CD4-positive, alpha-beta T cell treated with Interferon alpha-2 for 1 hour (primary cell): ENCODE measurements at places on chromosomes 16 and 17.

- DNase-seq = no peak
Observed at GRCh38 chr16:80656711-80657150, 115.9 kb downstream of the DYNLRB2 start.

DNA sequence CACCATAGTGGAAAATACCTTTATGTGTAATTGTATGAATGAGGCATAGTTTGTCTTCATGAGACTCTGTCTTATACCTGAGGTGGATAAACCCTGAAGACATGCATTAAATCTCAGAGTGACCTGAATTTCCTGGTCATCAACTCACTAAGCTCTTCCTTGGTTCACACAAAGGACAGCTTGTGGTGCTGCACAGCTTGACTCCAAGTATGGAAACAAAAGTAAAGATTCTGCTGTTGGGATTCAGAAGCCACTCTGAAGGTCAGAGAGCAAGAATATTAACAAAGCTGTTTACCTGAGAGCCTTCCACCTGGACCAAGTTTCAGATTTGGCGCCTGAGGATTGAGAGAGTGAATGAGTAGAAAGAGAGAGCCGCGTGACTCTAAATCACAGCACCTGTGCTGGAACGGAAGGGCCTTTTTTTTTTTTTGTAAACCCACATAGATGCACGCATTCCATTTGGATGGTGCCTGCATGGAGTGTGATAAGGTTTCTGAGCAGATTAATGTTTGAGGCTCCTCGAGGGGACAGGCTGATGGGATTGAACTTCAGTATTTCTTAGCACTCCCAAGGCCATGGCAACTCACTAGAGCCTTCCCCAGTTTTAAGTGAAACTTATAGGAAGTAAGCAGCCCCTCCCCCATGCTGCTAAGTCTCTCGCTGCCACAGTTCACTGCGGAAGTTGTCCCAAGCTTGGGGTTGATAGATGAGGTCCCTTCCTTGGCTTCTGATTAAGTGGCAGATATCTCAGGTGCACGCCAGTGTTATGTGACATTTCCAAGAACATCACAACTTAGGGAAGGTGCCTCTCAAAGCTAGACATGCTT lies 28.7 kb downstream of the CALB2 start:
- no peak for DNase-seq

GRCh38 chr16:11450136-11450535 lies 104.9 kb downstream of the RMI2 start:
- no peak for DNase-seq

DNA sequence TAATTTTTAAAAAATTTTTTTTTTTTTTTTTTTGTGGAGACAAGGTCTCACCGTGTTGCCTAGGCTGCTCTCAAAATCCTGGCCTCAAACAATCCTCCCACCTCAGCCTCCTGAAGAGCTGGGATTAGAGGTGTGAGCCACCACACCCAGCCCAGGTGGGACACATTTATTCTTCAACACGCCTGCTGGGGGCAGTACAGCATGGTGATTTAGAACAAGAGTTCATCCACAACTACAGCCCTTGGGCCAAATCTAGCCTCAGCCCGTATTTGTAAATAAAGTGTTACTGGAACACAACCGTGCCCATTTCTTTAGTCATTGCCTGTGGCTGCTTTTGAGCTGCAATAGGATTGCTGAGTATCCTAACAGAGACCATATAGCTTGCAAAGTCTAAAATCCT lies 92.8 kb downstream of the KATNIP start:
- no peak for DNase-seq

GRCh38 chr16:61871837-61872777 lies 164.1 kb downstream of the CDH8 start:
- no peak for DNase-seq

GRCh38 chr16:11586378-11586855 lies 302 bp downstream of the LITAF start:
- DNase-seq = peak; percentile 45

GRCh38 chr17:28065706-28066105 lies 23.2 kb downstream of the NLK start:
- DNase-seq = no peak

- no peak for DNase-seq
Observed at GRCh38 chr17:74452033-74452840, 14.2 kb upstream of the CD300A start.

GRCh38 chr17:17141860-17142552 lies 64.1 kb downstream of the PLD6 start:
- peak; percentile 62 for DNase-seq

DNA sequence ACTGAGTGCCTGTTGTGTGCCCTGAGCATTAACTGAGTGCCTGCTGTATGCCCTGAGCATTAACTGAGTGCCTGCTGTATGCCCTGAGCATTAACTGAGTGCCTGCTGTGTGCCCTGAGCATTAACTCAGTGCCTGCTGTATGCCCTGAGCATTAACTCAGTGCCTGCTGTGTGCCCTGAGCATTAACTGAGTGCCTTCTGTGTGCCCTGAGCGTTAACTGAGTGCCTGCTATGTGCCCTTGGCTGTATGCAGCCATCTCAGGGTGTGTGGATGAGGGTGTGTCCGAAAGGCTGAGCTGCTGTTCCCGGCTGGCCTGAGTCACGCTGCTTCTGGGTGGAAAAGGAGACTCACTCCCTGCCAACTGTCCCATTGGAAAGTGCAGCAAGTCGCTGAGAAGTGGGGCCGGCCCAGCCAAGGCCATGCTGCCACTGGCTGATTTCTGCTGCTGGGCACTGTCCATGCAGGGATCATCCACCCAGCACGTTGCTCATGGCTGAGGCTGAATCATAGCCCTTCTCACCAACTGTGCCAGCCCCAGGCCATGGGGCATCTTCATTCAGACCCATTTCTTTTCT lies 113.8 kb downstream of the OR1D5 start:
- DNase-seq = no peak

DNA sequence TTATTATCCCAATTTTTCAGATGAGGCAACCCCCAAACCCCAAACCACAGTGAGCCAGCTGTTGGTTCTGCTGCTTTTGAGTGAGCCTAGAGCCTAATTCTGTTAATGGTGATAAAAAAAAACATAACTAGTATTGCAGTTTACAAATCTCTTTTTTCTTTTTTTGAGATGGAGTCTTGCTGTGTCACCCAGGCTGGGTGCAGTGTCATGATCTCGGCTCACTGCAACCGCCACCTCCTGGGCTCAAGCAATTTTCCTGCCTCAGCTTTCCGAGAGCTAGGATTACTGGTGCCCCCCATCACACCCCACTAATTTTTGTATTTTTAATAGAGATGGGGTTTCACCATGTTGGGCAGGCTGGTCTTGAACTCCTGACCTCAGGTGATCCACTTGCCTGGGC lies 3.1 kb downstream of the WNT9B start:
- DNase-seq = no peak

DNA sequence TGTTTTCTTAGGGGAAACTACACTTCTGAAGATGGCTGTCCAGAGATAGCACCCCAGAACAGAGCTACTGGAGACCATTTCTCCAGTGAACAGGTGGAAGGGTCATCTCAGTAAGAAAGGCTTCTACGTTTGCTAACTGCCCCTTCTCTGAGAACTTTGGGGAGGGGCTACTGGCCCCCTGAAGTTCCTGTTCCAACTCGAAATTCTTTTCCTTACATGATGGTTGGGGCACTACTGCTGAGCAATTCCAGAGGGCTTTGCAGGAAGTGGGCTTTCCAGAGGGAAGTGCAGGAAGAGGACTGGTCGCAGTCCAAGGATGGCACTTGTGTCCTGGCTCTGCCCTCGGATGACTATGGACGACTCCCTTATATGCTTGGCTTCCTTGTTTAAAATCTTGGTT lies 31.2 kb downstream of the TOM1L2 start:
- no peak for DNase-seq

DNA sequence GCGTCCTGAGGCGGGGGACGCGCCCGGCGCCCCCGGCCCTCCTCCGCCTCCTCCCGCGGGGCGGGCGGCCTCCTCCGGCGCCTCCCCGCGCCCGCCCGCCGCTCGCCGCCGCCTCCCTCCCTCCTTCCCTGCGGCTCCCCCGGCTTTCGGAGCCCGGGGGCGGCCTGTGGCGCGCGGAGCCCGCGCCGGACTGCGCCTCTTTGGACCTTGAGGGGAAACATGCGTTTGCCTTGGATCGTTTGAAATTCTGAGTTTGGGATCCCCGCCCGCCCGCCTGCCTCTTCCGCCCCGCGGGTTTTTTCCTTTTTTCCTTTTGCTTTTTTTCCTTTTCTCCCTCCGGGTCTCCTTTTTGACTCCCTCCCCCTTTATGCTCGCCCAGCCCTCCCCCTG lies 390 bp downstream of the ZNRF1 start:
- DNase-seq = no peak

DNA sequence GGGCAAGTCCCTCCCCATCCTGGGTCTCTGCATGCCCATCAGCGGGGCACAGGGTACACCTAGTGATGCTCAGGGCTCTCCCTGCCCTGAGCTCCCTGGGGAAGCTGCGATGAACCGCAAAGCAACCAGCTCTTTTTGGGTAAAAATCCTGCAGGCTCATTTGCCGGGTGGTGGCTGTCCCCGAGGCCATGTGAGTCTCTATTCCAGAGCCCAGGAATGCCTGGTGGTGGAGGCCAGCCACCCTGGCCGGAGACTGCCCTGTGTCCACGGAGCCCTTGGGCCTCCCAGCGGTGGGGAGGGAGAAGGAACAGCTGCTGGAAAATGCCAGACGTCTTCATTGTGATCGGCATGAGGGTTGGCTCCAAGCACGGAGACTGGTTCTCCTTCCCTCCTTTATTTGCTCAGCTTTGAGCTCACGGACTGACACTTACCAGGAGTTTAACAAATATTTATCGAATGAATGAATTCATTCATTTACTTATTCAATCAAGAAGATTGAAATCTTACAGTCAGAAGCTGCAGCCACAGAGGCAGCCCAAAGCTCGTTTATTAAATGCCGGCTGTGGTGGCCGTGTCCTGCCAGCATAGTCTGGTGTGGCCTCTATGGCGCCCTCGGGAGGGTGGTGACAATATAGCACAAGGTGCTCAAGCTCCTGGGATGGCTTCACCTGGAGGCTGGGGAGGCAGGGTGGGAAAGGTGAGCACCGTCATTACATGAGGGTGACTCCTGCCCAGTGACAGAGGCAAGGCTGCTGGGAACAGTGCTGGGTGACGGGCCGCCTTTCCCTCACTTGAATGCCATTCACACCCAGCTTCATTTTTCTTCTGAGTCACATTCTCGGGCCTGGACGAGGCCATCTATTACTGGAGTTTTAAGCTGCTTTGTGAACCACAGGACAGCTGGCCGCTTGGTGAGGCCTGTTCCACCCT lies 31.1 kb upstream of the JPH3 start:
- no peak for DNase-seq

DNA sequence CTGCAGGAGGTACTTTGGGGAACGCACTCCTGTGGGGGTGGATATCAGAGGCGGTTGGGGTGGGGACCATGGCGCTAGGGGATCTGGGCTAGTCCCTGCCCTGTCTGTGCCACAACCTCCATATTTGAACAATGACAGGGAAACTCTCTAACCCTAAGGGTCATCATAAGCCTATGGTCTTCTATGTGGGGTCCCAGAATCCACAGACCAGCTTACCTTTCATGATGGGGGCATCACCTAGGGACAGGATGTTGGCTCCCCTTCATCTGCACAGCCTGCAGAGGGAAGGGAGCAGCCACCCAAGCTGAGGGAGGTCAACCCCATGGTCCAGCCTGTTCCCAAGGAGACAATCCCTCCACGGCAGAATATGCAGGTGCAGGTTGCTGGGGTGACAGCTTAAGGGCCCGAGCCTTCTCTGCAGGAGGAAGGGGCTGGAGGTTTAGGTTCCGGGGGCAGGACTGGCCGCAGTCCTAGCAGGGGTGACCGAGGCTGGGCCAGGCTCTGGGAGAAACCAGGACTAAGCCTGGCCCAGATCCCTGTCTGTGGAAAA lies 1.7 kb downstream of the ORAI3 start:
- DNase-seq = no peak

DNA sequence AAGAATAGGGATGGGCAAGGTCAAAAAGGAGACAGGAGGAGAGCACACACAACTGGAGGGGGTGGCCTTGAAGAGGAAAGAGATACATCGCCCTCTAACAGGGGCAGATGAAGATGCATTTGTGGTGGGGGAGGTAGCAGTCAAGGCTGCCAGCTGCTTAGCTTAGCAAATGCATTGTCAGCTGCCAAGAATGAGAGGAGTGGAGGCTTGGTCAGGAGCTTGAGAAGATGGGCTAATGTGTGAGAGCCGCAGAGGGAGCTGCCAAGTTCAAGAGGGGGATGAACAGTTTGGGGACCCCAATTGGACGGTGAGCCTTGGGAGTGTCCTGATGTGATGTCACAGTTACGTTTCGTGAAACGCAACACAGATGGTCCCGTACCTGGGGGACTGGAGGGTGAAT lies 28.9 kb upstream of the GNA13 start:
- DNase-seq = no peak

GRCh38 chr17:18033442-18034099 lies 5.4 kb downstream of the ATPAF2 start:
- peak; percentile 85 for DNase-seq

GRCh38 chr17:41402161-41402560 lies 4.8 kb upstream of the KRT31 start:
- DNase-seq = no peak

DNA sequence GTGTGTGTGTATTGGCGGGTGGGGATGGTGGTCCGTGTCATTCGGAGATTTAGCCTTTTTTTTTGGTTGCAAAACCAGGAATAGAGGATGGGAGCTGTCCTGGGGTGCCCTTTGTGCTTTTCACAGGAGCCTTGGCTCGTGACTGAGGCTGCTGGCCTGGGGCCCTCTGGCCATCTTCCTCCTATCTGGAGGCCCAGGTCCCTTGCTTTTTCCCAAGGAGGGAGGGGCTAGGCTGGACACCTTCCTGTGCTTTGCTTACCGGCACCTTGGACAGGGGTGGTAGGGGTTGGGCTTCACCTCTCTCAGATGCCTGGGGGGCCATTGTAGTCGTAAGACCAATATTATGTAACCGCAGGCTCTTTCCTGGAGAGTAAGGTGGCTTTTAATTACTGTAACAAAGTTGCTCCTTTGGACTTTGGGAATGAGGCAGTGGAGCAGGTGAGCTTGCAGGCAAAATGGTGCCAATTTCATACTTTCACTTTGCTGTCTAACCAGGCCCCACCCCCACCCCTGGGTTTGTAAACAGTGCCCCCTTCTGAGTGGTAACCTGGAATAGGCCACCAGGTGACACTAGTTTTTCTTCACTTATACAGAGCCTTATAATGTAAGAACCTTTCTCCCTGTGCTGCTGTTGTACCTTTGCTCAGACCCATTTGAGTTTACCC lies 1.2 kb downstream of the DYNLL2 start:
- DNase-seq = peak; percentile 24
